ENCODE measurements at places on chromosomes 11 and 22. TPM values are rescaled to one million over a fixed set of nuclear protein-coding genes. Genes with fewer than 3 reads are reported as not detected.
A peak's percentile ranks its signal among the peaks of the same experiment; 100 is the strongest.

APOBEC3A gene
- total RNA-seq = not detected

INS gene
- total RNA-seq = not detected

GRCh38 chr11:104946907-104947306, 21.5 kb downstream of the CASP4 start:
- H3K27ac ChIP-seq = no peak overlapping the region
- H3K27me3 ChIP-seq = no peaks in the 10 kb centered on the region
- H3K4me1 ChIP-seq = no peaks in the 10 kb centered on the region
- no peaks in the 10 kb centered on the region for H3K36me3 ChIP-seq
- no peak for DNase-seq
- no peak overlapping the region for H3K4me3 ChIP-seq

DNA sequence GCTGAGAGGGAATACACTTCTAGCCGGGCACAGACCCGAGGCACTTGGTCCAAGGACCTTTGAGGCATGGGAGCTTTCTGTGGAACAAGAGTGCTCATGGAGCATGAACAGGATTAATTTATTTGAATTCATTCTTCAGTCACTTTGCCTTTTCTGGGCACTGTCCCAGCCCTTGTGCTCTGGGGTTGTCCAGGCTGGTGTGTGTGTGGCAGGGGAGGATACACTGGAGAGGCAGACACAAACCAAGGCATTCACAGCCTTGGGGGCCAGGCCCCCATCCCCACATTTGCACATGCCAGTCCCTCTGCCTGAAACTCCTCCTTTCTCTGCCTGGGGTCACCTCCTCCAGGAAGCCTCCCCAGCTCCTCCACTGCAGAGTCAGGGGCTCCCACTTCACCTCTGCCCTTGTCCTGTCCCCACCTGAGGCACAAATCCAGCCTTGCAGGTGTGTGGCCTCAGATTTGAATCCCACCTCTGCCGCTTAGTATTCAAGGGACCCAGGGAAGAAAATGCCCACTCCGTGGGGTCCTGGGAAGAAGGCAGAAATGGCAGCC, 55.5 kb downstream of the MYO7A start:
- DNase-seq = no peak
- H3K4me1 ChIP-seq = no peaks in the 10 kb centered on the region
- no peak overlapping the region for H3K27ac ChIP-seq
- H3K27me3 ChIP-seq = no peaks in the 10 kb centered on the region
- H3K36me3 ChIP-seq = no peaks in the 10 kb centered on the region

GRCh38 chr22:31742115-31742514, 7.8 kb downstream of the PRR14L start:
- no peak overlapping the region for H3K4me3 ChIP-seq
- H3K27ac ChIP-seq = no peak overlapping the region
- H3K27me3 ChIP-seq = no peaks in the 10 kb centered on the region
- H3K36me3 ChIP-seq = no peaks in the 10 kb centered on the region
- peaks cover 14% of the 10 kb centered on the region for H3K4me1 ChIP-seq

GRCh38 chr22:46971764-46972125, 209.3 kb downstream of the TBC1D22A start:
- no peak overlapping the region for H3K27ac ChIP-seq
- H3K36me3 ChIP-seq = no peaks in the 10 kb centered on the region
- H3K27me3 ChIP-seq = no peaks in the 10 kb centered on the region
- H3K4me3 ChIP-seq = no peak overlapping the region

GRCh38 chr11:108854346-108854745, 189.5 kb downstream of the DDX10 start:
- H3K4me1 ChIP-seq = peaks cover 11% of the 10 kb centered on the region
- H3K27ac ChIP-seq = no peak overlapping the region
- H3K4me3 ChIP-seq = peak overlapping the region; percentile 15
- no peak for DNase-seq

Data from vagina (tissue), 2 donors.